ENCODE measurements at places on chromosomes 16 and 17.

DNA sequence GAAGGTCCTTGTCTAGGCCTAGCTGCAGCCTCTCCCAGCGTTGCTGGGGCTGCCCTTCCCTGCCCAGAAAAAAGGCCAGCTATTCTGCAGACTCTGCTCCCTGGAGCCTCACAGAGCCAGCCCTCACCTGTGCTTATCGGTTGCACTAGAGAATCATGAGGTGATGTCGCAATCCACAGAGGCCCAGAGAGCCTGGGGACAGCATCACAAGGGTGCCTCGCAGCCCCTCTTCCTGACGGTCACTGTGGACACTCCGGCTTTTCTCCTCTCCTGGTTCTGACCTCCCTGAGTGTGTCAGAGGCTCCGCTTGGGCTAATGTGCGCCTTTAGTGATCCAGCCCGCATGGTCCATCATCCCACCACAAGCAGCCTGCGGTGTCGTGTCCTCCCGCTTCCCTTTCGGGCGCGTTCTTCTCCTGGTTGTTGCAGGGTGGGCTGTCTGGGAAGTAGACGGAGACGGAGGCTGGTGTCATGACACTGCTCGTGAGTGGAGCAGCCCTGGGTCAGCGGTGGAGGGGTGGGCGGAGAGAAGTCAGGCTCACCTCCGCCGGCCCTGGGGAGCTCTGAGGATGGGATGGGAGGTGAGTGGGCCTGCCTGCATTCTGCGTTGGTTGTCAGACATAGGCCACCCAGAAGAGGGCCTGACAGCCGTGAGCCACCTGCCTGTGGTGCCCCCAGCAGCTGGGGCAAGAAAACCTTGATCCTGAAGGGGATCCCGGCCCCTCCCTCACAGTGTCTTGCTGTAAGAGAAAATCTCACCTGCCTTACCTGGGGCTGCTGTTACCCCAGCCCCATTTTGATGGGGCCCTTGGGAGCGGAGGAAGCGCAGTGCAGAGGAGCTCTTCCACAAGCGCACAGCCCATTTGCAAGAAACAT, 165.9 kb upstream of the CHMP6 start:
- no peak for DNase-seq

DNA sequence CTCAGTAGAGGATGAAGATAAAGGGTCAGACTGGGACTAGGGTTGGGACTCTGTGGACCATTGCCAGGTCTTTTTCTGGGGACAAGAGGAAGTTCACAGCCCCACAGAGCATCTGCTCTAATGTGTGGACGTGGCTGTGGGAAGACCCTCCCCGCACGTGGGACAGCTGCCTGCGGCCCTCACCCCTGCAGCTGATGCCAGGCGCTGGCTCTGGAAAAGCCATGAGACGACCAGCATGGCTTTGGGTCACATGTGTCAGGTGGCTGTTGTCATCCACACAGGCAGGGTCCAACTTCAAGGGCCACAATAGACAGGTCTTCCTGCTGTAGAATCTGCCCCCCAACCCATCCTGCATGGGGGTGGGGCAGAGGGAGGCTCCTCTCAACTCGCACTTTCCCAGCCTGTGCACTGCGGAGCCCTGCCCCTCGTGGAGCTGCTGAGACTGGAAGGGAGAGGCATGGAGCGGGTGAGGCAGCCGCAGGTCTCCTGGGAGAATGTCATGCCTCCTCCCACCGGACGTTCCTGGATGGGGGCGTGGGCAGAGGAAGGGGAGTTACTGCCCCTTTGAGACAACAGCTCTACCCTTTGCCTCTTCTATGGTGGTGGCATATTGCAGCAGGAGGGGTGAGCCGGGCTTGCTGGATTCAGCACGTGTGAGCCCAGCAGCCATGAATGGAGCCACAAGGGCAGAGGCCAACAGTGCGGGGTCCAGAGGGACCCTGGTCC, 53.4 kb downstream of the PIMREG start:
- no peak for DNase-seq

GRCh38 chr16:54194334-54194743, 92.2 kb downstream of the IRX3 start:
- DNase-seq, result no peak

DNA sequence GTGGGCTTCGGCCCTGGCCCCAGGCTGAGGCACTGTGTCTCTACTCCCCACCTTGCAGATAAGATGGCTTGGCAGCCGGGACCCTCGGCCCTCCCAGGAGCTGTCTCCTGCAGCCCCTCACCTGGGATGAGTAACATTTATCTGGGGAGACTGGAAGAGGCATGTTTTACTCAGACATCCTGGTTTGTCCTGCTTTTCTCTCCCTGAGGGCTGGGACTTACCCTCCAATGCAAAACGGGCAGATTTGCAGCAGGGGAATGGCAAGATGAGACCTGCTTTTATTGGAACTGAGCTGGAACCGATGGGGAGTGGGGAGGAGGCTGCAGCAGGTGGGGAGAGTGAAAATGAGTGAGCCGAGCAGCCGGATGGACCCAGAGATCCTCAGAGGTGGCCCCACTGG, 27.3 kb upstream of the UBE2G1 start:
- no peak for DNase-seq

- DNase-seq, result peak; percentile 55
Measured at GRCh38 chr17:82645516-82645915, 2.7 kb downstream of the WDR45B start.

- DNase-seq, result no peak
Measured at GRCh38 chr16:8851761-8852403, 16.9 kb downstream of the CARHSP1 start.

- DNase-seq, result no peak
Measured at GRCh38 chr16:26708428-26708827, 358.3 kb upstream of the C16orf82 start.

GRCh38 chr17:77523540-77523939, 382.8 kb downstream of the SEC14L1 start:
- DNase-seq, result no peak

GRCh38 chr17:49063652-49064051, 66.5 kb downstream of the IGF2BP1 start:
- no peak for DNase-seq

DNA sequence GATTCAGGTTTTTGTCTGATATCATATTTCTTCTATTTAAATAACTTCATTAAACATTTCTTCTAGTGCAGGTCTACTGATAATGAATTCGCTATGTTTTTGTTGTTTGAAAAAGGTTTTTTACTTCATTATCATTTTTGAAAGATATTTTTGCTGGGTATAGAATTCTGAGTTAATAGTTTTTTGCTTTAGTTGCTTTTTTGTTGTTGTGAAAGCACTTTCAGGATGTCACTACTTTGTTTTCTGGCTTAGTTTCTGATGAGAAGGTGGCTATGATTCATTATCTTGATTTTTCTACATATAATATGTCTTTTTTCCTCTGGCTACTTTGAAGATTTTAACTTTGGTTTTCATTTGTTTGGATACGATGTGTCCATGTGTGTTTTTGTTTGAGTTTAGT, 3.5 kb downstream of the ZFP1 start:
- DNase-seq, result no peak

GRCh38 chr17:37847811-37848331, 76.3 kb upstream of the TBC1D3K start:
- DNase-seq, result no peak

- peak; percentile 46 for DNase-seq
Measured at GRCh38 chr16:66568355-66568754, 2.1 kb downstream of the CMTM1 start.

DNA sequence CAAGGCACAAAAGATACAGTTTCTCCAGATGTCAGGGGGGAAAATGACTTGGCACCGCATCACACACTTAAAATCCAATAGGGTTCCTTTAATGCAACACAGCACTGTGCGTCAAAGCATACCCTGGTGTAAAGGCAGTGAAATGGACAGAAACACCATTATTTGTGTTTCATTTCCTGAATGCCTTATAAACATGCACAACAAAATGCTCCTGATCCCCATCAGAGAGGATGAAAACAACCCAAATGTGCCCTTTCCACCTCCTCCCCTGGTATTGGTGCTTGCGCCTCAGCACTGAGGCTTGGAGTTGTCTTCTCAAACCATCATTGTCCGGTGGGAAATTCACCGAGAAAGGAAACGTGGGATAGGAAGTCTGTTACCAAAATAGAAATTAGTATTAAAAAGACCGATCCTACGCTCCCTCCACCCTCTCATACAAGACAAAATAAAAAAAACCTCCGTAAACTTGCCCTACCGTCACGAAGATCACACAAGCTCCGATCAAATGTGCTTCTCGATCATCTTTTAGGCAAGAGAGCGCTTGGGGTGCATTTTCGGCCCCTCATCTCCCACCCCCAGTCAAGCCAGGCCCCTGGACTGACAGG, 722 bp downstream of the CDC27 start:
- DNase-seq, result peak; percentile 54

- DNase-seq, result peak; percentile 76
Measured at GRCh38 chr17:66542129-66542966, 239.9 kb downstream of the PRKCA start.

- no peak for DNase-seq
Measured at GRCh38 chr17:45404870-45405249, 27.8 kb downstream of the ARHGAP27 start.

DNA sequence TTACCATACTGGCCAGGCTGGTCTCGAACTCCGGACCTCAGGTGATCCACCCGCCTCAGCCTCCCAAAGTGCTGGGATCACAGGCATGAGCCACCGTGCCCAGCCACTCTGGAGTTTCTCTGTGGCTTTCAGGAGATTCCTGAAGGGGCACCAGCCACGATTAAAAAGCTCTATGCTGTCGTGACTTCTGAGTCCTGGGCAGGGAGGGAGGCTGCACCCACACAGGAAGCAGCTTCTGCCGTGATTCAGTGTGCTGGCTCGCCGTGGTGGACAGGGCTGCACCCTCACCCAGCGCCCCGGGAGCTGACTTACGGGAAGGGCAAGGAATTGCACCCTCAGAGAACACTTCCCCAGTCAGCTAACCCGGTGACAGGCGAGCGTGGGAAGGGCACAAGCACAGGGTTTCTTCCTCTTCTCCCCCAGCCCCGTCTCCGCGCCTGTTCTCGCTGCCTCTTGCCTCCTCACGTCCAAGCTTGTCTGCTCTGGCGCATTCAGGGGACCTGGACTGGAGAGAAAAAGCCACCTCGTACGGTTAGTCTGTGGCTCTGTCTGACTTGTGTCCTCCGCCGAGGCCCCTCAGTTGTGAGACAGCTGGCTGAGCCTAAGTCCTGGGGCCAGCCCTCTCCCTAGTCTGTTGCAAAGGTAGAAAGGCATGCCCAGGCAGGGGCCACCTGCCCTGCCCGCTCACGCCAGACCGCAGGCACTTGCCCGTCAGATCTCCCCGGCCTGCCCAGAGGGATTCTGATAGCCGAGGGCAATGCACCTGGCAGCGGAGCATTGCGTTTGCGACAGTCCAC, 145.0 kb downstream of the SEC14L1 start:
- DNase-seq, result peak; percentile 97

GRCh38 chr16:47905771-47906170, 250.0 kb downstream of the ABCC12 start:
- peak; percentile 92 for DNase-seq

Measured in EL (cell line).